ENCODE measurements at places on chromosomes 7 and 10.

DNA sequence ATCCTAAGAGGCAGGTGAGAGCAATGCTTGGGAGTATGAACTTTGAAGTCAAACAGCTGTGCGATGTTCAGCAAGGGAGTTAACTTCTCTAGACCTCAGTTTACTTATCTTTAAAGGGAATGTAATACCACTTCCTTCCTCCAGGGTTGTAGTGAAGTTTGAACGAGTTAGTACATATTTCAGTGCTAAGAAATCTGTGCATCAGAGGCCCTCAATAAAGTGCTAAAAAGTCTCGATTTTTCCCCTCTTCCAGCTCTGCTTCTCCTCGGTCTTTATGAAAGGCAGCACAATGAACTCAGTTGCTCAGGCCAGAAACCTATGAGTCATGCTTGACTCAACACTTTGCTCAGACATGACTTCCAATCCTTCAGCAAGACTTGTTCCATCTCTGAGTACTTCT is 418.9 kb downstream of the MDFIC start:
- DNase-seq = no peak

DNA sequence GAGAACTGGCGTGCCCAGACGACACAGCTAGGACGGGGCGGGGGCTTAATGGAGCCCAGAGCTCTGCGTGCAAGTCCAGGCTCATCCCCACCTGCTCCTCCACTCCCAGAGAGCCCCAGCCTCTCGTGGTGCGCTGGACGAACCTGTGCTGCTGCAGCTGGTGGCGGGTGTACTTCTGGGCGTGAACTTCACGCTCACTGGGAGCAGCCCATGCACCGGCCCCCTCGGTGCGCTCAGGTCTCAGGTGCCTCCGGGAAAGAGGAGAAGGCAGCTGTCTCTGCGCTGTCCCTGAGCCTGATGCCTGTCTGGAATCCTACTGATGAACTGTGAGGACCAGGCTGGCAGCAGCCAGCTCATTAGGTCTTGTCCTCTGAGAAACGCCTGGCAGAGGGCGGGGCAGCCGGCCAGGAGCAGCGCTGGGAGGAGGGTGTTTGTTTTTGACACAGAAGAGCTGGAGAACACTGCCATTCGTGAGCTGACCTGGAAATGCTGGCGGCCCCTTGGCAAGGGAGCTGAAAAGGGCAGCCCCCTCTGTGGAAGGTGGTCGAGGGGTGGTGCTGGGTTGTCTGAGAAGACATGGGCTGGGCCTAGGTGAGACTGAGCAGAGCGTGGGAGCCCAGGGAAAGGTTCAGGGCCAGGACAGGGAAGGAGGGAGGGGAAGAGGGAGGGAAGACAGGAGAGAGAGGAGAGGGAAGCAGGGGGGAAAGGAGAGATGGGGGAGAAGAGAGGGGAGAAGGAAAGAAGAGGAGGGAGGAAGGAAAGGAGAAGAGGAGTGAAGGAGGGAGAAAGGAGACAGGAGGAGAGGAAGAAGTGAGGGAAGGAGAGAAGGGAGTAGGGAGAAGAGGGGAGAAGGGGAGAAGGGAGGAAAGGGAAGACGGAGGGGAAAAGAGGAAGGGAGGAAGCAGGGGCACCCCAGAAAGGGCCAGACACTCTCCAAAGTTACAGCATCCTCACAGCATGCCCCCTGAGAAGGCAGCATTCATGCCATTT is 53.5 kb upstream of the TNS3 start:
- DNase-seq = no peak

DNA sequence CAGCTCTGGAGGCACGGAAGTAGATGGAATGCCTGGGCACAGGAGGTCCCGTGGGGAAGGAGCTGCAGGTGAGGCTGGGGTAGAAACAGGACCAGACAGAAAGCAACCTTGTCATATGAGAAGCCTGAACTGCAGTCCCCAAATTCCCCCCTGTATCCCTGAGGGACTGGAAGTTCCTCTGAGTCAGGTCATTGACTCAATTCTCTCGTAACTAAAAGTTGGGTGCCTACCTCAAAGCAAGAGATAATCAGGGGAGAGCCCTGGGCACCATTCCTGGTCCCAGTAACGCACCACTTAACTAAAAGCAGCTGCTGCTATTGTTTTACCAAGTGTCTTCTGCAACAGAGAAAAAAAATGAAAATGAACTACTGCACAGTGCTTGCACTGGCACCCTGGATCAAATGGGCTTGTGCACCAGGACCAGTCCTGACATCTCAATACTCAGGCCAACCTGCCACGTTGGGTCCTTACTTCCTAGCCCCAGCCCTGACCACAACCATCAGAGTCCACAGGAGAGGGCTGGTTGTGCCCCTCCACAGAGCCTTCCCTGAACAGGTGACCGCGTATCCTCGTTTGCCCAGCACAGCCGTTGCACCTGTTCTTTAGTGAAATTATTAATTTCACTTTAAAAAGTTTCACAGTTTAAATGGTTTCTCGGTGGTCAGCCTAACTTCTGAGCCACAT is 79.3 kb downstream of the GRID1 start:
- DNase-seq = no peak

GRCh38 chr7:25643770-25644394 is 415.6 kb upstream of the NPVF start:
- no peak for DNase-seq

- no peak for DNase-seq
Observed at GRCh38 chr7:73669288-73669701, 1.7 kb downstream of the VPS37D start.

GRCh38 chr7:92797693-92798092 is 38.7 kb downstream of the CDK6 start:
- DNase-seq = peak; percentile 75

- no peak for DNase-seq
Observed at GRCh38 chr7:23449941-23450340, 20.4 kb downstream of the IGF2BP3 start.

DNA sequence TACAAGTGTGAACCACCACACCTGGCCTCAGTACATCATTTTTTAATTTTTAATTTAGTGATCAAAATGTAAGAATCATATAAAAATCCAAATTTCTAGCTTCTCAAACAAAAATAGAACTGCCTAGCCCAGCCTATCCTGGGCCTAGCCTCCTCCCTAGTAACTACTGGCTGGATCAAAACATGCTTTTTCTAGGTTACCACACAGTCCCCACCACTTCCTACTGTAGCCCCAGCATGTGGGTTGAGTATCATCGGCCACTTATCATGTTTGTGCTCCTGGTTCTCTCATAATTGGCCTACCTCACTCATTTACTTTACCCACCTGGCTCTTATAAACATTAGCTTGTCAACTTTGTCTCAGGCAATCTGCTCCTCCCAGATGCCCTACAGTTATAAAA is 52.9 kb downstream of the DNAJC12 start:
- no peak for DNase-seq

- DNase-seq = no peak
Observed at GRCh38 chr10:124754227-124754626, 10.0 kb upstream of the FAM53B start.

DNA sequence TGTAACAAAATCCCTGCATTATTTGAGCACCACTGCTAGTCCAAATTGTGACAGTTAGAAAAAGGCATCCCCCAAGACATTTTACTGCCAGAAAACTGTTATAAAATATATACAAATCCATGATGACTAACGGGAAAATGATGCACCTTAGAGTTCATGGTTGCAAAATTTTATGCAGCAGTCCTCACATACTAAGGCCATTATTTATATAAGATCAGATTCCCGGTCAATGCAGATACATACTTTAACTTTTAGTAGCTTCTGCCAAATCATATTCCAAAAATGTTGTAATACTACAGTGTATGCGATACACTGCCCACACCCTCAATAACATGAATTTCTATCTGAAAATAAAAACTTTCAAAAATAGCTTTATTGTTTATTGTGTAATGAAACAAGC is 239.9 kb upstream of the ZNF32 start:
- DNase-seq = no peak

- DNase-seq = no peak
Observed at GRCh38 chr7:137989094-137989493, 12.8 kb downstream of the CREB3L2 start.

- no peak for DNase-seq
Observed at GRCh38 chr10:131937836-131938235, 37.0 kb downstream of the PPP2R2D start.
